Anterior cingulate cortex (tissue), 58 donors: ENCODE measurements at places on chromosomes 2 and 18.

GRCh38 chr2:53173698-53174455 lies 593.7 kb upstream of the CHAC2 start:
- DNase-seq = no peak

DNA sequence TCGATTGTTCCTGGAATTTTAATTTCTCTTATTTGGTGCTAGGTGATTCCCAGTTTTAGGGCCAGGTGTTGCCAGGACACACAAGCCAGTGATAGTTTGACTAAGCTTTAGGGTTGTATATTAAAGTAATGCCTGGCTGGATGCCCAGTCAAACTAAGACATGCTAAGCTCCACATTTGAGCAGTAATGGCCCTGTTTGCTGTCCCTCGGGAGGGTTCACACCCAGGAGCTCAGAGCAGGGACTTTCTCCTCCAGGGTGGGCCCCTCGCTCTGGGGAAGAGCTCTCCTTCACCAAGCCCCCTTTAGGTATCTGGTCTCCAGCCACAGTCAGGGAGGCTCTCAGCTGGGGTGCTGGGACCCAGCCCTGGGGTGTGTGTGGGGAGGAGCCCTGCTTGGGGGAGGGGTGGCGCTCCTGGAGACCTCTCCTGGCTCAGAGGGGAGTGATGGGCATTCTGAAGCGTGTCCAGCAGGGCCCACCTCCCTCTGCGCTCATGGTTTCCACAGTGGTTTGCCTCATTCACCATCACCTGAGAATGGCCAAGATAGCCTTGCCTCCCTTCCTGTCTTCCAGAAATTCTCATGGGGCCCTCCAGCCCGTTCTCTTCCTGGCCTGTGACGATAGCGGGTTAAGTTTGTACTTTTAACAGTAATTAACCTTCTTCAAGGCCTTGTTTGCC lies 31.7 kb downstream of the INPP4A start:
- DNase-seq = no peak

GRCh38 chr2:71243634-71244301 lies 16.9 kb upstream of the PAIP2B start:
- peak; percentile 3 for DNase-seq

- DNase-seq = no peak
Observed at GRCh38 chr2:194105358-194105757, 1551.7 kb upstream of the SLC39A10 start.

DNA sequence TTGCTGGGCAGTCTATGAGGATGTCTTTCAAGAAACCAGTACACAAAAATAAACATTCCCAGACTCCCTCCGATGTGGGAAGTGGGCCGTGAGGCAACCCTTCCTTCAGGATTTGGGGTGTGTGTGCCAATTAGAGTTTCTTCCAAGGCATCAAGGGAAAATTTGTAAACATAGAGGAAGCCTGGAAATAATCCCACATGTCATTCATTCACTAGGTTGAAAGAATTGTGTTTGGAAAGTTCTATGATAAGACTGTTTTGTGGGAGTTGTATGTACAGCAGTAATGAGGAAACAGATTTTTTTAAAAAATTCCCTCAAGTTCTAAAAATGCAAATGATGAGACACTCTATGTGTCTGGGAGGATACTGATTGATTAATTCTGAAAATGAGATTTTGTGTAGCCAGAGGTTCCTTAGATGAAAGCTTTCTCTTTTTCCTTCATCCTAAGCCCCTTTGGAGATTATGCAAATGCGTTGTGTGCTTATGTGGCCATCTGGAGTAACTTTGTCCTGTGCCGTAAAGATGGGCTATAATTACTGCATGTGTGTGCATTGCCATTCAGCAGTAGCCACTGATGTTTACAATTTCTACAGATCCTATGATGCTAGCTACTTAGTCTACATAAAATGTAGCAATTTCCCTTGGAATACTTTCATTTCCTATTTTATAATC lies 107.8 kb upstream of the TPO start:
- DNase-seq = no peak

DNA sequence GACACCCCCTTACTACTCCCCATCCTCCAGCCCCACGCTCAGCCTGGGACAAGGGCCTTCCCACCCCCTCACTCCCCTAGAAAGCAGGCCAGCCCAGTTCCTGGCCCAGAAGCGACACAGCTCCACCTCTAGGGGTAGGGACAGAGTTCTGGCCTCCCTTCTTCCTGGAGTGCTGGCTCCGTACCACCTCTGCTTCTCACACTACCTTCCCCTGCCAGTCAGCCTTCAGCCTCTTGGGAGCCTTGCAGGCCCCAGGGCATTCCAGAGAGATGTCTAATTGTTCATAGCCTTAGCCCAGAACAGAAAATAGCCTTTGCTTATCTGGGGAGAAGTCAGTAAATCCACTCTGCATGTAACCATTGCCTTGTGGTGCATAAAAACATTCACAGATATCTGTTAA lies 13.1 kb upstream of the CATIP start:
- DNase-seq = no peak

DNA sequence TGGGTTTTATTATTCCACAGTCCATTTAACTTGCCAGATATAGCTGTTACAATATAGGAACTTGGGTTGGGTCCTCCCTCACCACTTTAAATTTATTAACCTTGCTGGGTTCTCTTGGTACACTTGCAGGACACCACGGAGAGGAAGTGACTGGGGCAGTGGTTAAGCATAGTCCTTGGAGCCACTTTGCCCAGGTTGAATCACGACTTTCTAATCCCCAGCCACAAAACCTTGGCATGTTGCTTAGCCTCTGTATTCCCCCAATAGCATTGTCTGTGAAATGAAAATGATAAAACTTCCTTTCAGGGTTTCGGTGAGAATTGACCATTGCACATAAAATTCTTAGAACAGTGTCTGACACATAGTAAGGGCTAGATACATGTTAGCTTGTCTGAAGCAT lies 221.2 kb downstream of the IRS1 start:
- no peak for DNase-seq

- no peak for DNase-seq
Observed at GRCh38 chr2:233137040-233137439, 76.9 kb downstream of the INPP5D start.

GRCh38 chr2:111905990-111906735 lies 7.8 kb downstream of the MERTK start:
- DNase-seq = peak; percentile 38

DNA sequence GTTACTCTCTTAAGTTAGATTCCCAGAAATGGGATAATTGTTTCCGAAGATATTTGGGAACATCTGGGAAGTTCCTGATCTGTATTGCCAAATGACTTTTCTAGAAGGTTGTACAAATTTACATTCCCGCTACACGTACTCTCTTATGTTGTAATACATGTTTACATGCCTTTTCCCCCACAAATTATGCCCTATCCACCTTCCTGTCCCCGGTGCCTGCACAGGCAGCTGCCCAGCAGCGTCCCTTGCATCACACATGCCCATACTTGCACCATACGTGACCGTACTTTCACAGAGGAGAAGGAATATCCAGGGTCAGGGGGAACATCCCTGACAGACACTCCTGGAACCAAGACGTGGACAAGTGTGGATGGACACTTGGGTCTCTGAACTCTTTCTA lies 24.2 kb upstream of the KLF11 start:
- DNase-seq = no peak

- DNase-seq = no peak
Observed at GRCh38 chr2:11343368-11343649, 1.1 kb downstream of the ROCK2 start.

- DNase-seq = no peak
Observed at GRCh38 chr2:74778381-74779264, 55.3 kb upstream of the HK2 start.

DNA sequence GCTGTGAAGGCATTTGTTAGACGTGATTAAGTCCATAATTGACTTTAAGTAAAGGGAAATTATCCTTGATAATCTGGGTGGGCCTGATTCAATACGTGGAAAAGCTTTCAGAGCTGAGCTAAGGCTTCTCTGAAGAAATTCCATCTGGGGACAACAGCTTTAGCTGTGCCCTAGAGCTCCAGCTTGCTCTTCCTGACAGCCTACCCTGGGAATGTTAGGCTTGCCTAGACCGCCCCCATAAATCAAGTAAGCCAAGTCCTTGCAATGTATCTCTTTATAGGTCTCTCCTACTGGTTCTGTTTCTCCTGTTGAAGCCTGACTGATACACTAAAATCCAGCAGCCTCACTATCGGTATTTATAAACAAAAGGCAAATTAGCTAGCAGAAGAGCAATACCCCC lies 160.0 kb downstream of the STK39 start:
- DNase-seq = no peak

DNA sequence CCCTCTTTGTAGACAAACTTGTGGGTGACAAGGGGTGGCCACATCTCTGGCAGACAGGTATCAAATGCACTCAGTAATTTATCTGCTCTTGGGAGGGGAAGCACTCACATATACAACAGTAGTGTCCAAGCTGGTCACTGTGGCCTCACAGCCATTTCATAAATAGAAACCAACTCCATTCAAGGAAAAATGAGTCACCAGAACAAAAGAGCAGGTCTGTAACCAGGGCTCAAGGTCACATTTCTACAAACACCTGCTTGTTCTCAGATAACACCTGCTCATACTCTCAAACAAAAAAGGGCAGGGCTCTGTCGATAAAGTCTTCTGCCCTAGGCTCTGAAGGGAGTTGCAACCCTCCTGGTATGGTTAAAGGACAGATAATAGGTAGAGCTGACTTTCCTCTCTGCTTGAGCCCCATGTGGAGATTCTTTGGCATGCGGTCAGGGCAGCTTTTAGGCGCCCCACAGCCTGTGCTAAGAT lies 459.0 kb downstream of the BCL11A start:
- DNase-seq = no peak

DNA sequence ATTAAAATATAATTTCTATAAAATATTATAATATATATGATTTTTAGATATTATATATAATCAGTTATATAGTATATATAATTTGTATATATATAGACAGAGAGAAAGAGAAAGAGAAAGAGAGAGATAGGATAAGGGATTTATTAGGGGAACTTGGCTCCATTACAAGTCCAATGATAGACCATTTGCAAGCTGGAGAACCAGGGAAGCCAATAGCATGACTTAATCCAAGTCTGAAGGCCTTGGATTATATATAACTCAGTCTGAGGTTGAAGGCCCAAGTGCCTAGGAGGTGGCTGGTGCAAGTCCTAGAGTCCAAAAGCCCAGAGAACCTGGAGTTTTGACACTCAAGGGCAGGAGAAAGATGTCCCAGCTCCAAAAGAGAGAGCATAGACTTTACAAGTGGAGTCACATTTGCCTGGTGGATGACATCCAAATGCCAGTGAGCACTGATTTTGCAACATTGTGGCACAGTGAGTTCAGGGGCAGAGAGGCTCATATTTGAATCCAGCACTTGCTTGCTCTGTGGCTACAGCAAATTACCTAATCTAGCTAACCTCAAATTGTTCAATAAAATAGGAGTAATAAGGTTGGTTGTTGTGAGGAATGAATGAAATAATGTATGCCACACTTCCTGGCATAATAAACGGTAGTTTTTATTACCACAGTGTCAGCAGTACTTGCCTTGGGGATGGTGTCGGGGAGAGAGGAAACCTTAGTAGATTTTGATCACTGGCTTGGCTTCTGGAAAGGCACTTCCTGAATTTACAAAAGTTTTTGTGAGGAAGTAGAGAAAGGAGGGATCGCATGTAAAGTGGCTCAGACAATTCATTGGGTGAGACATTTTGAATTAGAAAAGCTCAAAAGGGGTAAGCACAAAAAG lies 69.6 kb upstream of the CD28 start:
- no peak for DNase-seq

GRCh38 chr2:111999809-112000208 lies 55.3 kb upstream of the TMEM87B start:
- DNase-seq = no peak

DNA sequence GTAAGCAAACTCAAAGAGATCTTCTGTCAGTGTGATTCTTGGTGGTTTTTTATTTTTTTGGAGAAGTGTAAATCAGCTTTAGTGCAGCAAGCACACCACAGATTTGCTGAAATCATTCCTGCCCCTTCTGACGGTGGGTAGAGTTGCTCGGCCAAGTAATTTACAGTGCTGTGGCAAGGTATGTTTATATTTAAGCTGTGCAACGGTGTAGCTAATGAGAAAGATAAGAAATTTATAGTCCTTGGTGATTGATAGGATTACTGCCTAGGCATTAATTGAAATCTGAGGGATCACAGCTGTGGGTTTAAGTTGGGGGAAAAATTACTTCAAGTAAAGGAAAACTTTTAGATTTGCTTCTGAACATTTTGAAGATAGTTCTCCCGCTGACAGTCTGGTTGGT lies 286.6 kb downstream of the AGAP1 start:
- no peak for DNase-seq

- DNase-seq = peak; percentile 67
Observed at GRCh38 chr2:62471816-62472215, 34.2 kb downstream of the TMEM17 start.

- no peak for DNase-seq
Observed at GRCh38 chr18:62037012-62037742, 144.4 kb upstream of the RNF152 start.

- DNase-seq = no peak
Observed at GRCh38 chr2:890791-891190, 59.9 kb upstream of the SNTG2 start.

DNA sequence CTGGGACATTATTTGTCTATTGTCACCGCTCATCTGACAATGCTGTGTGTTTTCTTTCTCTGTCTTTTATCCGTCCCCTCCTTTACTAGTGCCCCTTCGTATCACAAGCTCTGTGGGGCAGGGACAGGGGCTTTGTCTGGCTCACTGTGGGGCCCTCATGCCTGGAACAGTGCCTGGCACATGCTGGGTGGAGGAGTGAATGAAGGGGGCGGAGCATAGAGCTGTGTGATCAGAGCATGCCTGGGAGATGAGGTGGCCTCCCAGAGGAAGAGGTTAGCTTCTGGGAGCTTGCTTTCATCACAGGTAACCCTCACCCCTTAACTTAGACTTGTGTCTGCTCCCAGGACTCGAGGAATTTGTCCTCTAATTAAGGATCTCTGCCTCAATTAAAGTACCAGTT lies 16.4 kb downstream of the MTCL1 start:
- DNase-seq = no peak
